OCI-LY7 (cell line): ENCODE measurements at places on chromosomes 11 and 22. TPM values are rescaled to one million over a fixed set of nuclear protein-coding genes. Genes with fewer than 3 reads are reported as not detected.

GRCh38 chr11:111502611-111503010 lies 9.6 kb downstream of the BTG4 start:
- no peak for DNase-seq

DNA sequence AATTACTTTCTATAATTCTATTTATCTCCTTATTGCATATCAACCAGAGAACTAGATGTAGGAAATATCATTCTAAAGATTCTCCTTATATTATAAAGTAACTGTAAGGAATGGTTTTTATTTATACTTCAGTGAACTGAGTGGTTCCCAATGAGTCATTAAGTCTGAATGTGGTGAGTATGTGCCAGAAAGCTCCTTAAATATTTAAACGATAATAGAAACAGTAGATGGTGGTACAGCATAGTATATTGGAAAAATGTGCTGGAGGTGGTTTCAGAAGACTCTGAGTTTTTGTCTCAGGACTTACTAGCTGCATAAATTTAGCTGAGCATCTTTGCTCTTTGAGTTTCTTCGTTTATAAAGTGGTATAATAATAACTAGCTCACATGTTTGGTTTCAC lies 653.5 kb downstream of the FAM181B start:
- no peak for DNase-seq

CCDC116 gene
- total RNA-seq, result 3.1 and 3.5 TPM in 2 replicates

APOL4 gene
- total RNA-seq, result not detected in 2 replicates

FGF3 gene
- not detected in 2 replicates for total RNA-seq
